ENCODE measurements at places on chromosomes 13 and 19. TPM values are rescaled to one million over a fixed set of nuclear protein-coding genes. Genes with fewer than 3 reads are reported as not detected.

Gene FCAR
- total RNA-seq, result not detected

Gene RNASEH2B
- total RNA-seq, result 23.8 TPM

Gene CYP4F22
- not detected for total RNA-seq

Gene SIGLEC5
- total RNA-seq, result not detected

Gene ZNF85
- total RNA-seq, result 1.5 TPM

Gene ANGPTL8
- not detected for total RNA-seq

Gene ZNF763
- 2.2 TPM for total RNA-seq

Gene TPTE2
- total RNA-seq, result not detected

Gene CBY2
- total RNA-seq, result not detected

Gene ADGRE3
- total RNA-seq, result not detected

Gene KISS1R
- not detected for total RNA-seq

Gene PIAS4
- 14.8 TPM for total RNA-seq

Gene NALCN
- 1.8 TPM for total RNA-seq

Gene EXOC3L2
- not detected for total RNA-seq

Measured in smooth muscle cell of trachea (primary cell).